Cardiac muscle cell (in vitro differentiated cells and primary cell): ENCODE measurements at places on chromosomes 2 and 18. TPM values are rescaled to one million over a fixed set of nuclear protein-coding genes. Genes with fewer than 3 reads are reported as not detected.

RAD51AP2 gene
- total RNA-seq: 0.04 and 0.12 TPM in 2 replicates

ARHGEF33 gene
- 0.67 and 1.0 TPM in 2 replicates for total RNA-seq

DNA sequence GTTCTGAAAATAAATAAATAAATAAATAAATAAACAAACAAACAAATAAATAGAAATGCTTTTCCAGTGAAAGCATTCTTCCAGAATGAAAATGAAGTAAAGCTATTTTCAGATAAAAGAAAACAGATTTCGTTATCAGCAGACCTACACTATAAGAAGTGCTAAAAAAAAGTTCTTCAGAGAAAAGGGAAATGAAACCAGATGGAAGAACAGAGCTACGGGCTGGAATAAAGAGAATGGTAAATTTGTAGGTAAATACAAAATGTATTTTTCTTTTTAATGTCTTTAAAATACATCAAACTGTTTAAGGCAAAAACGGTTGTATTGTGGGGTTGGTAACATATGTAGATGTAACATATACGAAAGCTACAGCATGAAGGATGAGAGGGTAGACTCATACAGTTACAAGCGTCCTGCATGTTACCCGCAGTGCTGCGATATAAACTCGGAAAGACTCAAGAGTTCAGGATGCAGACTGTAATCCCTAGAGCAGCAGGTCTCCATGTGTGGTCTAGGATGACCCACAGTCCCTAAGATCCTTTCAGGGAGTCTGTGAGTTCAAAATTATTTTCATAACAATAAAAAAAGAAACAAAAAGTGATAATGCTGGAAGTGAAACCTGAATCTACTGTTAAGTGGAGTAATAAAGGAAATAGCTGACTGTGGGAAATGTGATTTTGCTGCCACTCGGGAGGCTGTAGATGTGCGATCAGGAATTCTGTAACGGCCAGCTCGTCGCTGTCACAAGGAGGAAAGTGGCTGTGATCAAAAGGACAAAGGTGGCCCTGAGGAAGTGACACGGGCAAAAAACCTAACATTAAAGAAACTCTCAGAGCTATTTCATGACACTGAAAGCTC is 5.3 kb upstream of the RAB12 start:
- no peak overlapping the region for H3K27ac ChIP-seq
- no peaks in the 10 kb centered on the region for H3K36me3 ChIP-seq
- no peak overlapping the region for H3K4me3 ChIP-seq
- no peak for DNase-seq

- no peaks in the 10 kb centered on the region for H3K27me3 ChIP-seq
- H3K4me3 ChIP-seq: no peak overlapping the region
- DNase-seq: peak; percentile 56
- H3K27ac ChIP-seq: peak overlapping the region; percentile 12
- no peaks in the 10 kb centered on the region for H3K36me3 ChIP-seq
These were observed 29.8 kb upstream of the LCLAT1 start for GRCh38 chr2:30417253-30417652.

DNA sequence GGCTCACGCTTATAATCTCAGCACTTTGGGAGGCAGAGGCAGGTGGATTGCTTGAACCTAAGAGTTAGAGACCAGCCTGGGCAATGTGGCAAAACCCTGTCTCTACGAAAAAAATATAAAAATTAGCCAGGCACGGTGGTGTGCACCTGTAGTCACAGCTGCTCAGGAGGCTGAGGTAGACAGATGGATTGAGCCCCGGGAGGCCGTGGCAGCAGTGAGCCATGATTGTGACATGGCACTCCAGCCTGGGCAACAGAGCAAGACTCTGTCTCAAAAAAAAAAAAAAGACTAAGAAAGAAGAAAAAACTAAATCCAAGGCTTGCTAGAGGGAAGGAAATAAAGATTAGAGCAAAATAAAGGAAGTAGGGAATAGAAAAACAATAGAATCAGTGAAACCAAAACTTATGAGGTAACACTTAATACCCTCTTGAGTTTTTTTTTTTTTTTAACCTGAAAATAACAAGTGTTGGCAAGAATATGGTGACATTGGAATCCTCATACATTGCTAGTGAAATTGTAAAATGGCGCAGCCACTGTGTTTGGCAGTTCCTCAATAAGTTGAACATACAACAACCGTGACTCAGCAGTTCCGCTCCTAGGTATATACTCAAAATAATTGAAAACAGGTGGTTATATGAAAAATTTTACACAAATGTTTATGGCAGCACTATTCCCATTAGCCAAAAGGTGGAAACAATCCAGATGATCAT is 85.2 kb downstream of the EML4 start:
- H3K27me3 ChIP-seq: no peaks in the 10 kb centered on the region
- H3K27ac ChIP-seq: no peak overlapping the region
- H3K36me3 ChIP-seq: peaks cover 6% of the 10 kb centered on the region
- peaks cover 33% of the 10 kb centered on the region for H3K4me1 ChIP-seq

SGPP2 gene
- 24.6 and 44.6 TPM in 2 replicates for total RNA-seq

GRCh38 chr18:7857562-7857961 is 290.4 kb downstream of the PTPRM start:
- no peaks in the 10 kb centered on the region for H3K27me3 ChIP-seq
- H3K4me3 ChIP-seq: no peak overlapping the region
- H3K36me3 ChIP-seq: no peaks in the 10 kb centered on the region
- H3K4me1 ChIP-seq: peaks cover 45% of the 10 kb centered on the region

- no peak overlapping the region for H3K27ac ChIP-seq
- H3K4me1 ChIP-seq: peaks cover 6% of the 10 kb centered on the region
- H3K27me3 ChIP-seq: no peaks in the 10 kb centered on the region
- H3K36me3 ChIP-seq: no peaks in the 10 kb centered on the region
- no peak overlapping the region for H3K4me3 ChIP-seq
These were observed 40.4 kb downstream of the SERTAD2 start for GRCh38 chr2:64613276-64613675.

RBM43 gene
- 0.39 and 1.4 TPM in 2 replicates for total RNA-seq

DNA sequence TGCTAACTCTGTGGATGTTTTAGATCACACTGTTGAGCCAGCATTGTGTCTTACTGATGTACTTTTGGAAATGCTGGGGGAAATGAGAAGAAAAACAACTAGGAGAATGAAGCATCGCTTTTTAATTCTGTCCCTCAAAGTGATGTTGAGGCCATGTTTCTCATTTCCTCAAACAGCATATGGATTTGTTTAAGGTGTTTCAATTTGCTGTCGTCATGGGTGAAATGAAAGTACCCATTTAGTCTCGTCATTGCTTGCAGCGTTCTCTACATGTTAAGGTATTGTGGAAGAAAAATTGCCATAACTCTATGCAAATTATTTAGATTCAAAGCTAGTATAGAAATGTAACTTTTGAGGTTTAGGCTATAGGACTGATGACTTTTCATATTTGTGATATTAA is 151.3 kb downstream of the KCTD1 start:
- H3K36me3 ChIP-seq: no peaks in the 10 kb centered on the region
- H3K27ac ChIP-seq: no peak overlapping the region
- no peak for DNase-seq
- no peaks in the 10 kb centered on the region for H3K27me3 ChIP-seq

LIPG gene
- 1.5 and 3.3 TPM in 2 replicates for total RNA-seq

DNA sequence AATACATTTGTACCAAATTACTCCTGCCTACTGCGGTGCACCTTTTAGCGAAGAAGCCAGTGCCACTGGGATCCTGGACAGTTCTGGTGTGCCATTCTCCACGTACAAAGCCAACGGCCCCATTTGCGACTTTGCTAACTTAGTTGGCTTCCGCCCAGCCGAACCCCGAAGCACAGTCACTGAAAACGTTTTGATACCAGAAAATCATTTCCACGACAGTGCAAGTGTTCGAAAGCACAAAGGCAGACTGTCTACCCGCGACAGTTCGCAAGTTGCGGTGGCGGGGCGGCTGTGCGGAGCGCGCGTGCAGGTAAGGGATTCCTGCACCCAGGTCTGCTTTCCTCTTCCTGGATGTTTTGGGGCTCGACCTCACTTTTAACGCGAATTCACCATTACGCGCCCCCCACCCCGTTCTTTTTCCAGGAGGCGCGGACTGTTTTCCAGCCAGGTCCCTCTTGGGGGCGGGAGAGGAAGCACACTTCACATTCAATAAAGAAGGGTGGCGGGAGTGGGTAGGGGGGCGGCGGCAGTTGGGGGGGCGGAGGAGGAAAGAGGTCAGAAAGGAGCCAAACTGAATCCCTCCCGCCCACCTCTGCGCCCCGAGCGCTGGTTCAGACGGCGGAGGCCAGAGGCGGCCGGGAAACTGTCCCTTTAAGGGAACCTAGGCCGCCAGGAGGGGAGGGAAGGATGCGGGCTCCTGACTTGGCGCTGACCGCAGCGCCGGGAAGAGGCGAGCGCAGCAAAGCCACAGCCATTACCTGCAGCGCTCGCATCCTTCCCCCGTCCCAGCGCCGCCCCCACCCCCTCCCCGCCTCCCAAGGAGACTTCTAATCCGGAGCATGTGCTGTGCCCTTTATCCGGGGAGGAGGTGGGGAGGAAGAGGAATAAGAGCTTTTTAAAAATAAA is 107.4 kb upstream of the KCTD1 start:
- peak overlapping the region; percentile 69 for H3K4me3 ChIP-seq
- H3K27me3 ChIP-seq: peaks cover 20% of the 10 kb centered on the region
- peak; percentile 63 for DNase-seq
- H3K27ac ChIP-seq: no peak overlapping the region
- no peaks in the 10 kb centered on the region for H3K36me3 ChIP-seq
- H3K4me1 ChIP-seq: peaks cover 12% of the 10 kb centered on the region

GRCh38 chr2:37282746-37283145 is 41.9 kb downstream of the PRKD3 start:
- peaks cover 60% of the 10 kb centered on the region for H3K36me3 ChIP-seq
- no peak for DNase-seq
- no peak overlapping the region for H3K27ac ChIP-seq
- H3K4me3 ChIP-seq: no peak overlapping the region
- H3K4me1 ChIP-seq: no peaks in the 10 kb centered on the region

GRCh38 chr18:51051105-51051712 is 21.2 kb downstream of the SMAD4 start:
- DNase-seq: peak; percentile 66
- peaks cover 36% of the 10 kb centered on the region for H3K36me3 ChIP-seq
- peak overlapping the region; percentile 25 for H3K27ac ChIP-seq
- H3K4me1 ChIP-seq: no peaks in the 10 kb centered on the region

- peak overlapping the region; percentile 97 for H3K27ac ChIP-seq
- no peak overlapping the region for H3K4me3 ChIP-seq
- H3K27me3 ChIP-seq: no peaks in the 10 kb centered on the region
- peaks cover 3% of the 10 kb centered on the region for H3K36me3 ChIP-seq
- peaks cover 9% of the 10 kb centered on the region for H3K4me1 ChIP-seq
These were observed 11.1 kb upstream of the KCMF1 start for GRCh38 chr2:84959566-84960506.

DNA sequence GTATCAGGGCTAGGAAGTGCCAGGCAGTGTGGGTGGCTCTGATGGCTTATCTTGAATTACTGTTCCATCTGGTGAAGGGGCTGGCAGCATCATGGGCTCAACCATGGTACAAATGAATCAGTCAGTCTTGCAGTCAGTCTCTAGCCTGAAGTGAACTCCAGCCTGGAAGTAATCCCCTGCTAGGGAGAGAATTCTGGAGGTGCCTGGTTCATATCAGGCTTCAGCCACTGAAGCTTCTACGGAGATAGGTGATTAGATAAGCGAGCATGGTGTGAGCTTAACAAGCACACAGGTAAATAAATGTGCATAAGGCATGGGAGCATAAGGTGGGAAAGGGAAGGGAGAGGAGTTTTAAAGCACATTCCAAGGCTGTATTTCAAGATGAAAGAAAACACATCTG is 541.7 kb downstream of the MBD2 start:
- H3K36me3 ChIP-seq: no peaks in the 10 kb centered on the region
- no peak overlapping the region for H3K4me3 ChIP-seq
- H3K27ac ChIP-seq: no peak overlapping the region
- no peak for DNase-seq
